ENCODE measurements at places on chromosomes 5 and 9.
A peak's percentile ranks its signal among the peaks of the same experiment; 100 is the strongest.

- DNase-seq: peak; percentile 54
Observed at GRCh38 chr9:114291064-114291474, 31.8 kb upstream of the ORM1 start.

DNA sequence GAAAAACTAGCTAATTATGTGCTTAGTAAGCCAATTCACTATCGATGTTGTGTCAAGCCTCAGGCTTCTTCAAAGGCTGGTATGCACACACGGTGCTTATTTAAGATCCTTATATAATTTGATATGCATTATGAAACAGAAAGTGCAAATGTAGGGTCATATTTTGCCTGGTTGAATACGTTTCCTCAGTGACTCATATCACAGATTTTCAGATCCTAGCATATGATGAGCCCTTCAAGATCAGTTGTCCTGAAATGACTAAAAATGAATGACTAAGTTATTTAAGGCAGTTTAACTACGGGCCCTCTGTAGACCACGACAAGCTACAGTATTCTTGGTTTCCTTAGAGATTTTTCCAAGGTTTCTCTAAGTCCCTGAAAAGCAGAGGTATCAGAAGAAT is 778.3 kb downstream of the PRELID2 start:
- DNase-seq: no peak

GRCh38 chr5:78288246-78288645 is 6.3 kb downstream of the AP3B1 start:
- no peak for DNase-seq

- DNase-seq: no peak
Observed at GRCh38 chr5:56631719-56632118, 183.6 kb upstream of the MAP3K1 start.

DNA sequence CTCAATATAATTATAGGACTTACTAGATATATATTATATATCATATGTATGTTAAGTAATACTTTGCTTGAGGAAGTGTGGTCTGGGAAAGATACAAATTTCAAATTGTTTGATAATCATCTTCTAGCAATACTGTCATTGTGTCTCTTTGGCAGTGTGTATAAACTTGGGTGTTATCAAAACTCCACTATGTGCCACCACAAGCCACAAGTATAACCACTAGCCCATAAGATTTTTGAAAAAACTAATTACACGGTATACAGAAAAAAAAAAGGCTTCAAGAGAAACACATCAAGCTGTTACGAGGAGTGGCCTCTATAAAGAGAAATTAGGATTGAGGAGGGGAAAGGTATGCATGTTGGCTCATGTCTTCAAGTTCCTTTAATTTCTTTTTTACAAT is 44.7 kb upstream of the PCSK5 start:
- DNase-seq: no peak

GRCh38 chr5:10775646-10776045 is 14.6 kb upstream of the DAP start:
- no peak for DNase-seq

DNA sequence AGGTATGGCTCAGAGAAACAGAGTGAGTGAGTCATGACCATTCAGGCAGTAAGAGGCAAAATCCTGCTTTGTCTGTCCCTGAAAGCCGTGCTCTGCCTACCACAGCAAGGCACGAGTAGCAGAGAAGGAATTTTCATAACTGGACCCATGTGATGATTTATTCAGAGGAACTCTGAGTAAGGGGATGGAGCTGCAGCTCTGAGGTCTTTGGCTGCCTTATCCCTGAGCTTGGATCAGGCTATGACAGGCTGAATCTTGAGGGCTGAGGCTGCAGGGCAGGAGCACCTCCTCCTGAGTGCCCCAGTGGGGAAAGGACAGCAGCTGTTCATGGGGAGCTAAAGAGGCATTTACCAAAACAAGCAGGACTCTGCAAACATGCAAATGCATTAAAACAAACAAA is 183.4 kb downstream of the PAPPA start:
- no peak for DNase-seq

DNA sequence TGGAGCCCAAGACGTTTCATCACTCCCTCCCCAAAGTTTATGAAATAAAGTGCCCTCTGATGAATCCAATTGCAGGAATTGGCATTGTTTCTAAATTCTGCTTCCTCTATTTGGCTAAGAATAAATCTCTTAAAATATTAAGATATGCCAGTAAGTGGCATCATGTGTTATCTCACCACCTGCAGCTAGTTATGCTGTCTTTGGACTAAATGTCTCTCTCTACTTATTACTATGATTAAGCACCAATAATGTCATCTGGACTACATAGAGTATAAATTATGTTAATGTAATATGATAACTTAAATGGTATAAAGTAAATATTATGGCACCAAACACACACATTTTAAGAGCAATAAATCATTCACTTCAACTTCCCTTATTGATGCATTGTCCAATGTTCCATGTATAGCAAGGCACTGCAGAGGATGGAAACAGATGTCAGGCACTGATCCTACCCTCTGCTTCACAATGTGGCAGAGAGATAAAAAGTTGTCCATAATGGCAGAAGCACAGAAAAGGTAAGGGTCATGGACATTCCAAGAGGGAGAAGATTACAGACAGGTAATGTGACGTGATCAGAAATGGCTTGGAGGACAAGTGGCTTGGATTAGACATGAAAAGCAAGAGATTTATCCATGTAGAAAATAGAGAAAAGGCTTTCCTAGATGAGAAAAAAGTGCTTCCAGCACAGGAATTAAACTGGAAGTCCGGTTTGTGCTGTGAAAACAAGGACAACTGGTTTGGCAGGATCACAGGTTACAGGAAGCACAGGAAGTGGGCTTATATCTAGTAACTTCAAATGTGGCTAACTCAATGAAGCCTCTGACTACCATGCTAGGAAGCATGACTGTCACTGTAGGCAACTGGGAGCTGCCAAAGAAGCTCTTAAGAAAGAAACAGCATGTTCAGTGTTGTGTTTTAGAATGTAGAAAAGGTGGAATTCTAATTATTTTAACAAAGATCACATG is 26.7 kb downstream of the MARCHF11 start:
- DNase-seq: no peak

- DNase-seq: no peak
Observed at GRCh38 chr9:89920131-89920530, 315.3 kb downstream of the GADD45G start.

- DNase-seq: no peak
Observed at GRCh38 chr5:115507681-115508080, 36.9 kb downstream of the FEM1C start.

DNA sequence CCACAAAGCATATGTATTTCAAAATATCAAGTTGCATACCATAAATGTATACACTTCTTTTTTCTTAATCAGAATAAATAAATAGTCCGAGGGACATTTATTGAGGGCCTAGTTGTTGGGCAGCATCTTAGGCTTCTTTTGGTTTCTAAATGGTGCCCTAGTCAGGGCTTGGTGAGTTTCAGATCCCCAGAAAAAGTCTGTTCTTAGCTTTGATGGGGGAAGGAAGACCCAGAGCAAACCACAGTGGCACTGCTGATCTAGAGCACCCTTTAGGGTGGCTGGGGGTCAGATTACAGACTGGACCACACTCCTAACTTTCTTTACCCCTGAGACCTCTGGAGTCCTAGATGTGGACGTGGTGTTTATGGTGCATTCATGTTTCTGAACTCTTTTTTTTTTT is 97.8 kb downstream of the C9orf152 start:
- no peak for DNase-seq

DNA sequence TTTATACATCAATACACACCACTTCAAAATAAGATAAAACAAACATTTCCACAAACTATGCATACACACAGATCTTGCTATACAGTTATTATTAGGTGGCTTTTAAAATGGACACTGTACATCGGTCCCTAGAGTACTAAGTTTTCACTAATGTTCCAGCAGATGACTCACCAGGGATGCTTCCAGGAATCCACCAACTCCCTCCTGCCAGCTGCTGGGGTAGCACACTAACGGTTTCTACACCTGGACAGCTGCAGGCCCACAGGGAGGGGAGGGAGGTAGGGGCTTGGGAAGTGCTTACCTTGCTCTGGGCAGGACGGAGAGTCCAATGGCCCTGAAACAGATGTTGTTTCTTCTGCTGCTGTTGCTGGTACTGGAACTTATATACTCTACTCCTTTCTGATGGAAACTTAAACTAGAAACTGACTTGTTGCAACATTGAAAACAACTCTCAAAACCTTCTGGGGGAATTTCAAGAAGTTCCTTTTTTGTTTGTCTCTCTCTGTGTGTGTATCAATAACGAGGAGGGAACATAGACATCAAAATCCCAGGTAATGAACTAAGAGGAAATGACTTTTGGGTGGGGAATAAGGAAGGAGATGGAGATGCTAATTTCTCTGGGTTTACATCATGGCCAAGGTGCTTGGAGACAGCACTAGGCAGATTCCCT is at the start of gene IL12B:
Gene IL12B (minus strand): TSS at position 357 of the 670 bp plus-strand sequence. CDS start 3,705 bp downstream, outside the sequence.
- DNase-seq: no peak

DNA sequence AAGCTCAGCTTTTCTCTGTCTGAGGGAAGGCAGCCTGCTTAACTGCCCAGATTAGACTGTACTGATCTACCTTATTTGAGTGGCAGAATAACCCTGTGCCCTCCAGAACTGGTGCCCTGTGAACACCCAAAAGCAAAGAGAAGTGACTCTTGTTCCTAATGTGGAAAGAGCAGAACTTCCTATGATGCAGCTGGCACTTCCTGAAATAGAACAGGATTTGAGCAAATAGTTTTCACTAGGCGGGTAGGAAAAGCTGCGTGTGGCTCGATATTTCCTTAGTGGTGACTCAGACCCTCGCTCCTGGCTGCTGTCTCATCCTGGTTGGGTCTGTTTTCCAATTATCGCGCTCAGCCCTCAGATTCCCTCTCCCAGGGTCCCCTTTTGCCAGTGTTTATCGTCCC is 89.9 kb downstream of the SH3TC2 start:
- DNase-seq: no peak

DNA sequence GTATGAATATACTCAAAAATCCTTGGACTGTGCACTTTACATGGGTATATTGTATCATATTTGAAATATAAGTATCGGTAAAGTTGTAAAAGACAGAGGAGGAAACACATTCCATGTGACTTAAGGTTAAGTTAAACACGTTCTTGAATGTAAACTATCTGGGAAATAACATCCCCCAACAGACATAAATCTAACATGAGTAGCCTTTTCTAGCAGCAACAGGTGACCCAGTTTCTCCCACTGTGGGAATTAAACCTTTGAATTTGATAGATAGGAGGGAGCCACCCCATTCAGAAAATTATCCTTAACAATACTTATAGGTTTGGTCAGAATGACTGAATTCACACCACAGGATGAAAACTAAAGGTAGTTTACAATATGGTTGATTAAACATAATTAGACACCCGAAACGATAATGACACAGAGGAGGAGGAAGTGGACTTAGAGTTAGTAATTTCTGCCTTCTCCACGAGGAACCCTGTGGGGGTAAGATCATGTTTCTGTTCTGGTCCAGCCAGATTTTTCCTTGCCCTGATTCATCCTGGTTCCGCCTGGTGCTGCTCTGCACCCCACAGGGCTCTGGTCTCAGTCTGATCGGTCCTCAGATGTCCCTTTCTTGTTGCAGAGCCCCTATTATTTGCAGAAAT is 84.6 kb upstream of the DNAH5 start:
- no peak for DNase-seq

DNA sequence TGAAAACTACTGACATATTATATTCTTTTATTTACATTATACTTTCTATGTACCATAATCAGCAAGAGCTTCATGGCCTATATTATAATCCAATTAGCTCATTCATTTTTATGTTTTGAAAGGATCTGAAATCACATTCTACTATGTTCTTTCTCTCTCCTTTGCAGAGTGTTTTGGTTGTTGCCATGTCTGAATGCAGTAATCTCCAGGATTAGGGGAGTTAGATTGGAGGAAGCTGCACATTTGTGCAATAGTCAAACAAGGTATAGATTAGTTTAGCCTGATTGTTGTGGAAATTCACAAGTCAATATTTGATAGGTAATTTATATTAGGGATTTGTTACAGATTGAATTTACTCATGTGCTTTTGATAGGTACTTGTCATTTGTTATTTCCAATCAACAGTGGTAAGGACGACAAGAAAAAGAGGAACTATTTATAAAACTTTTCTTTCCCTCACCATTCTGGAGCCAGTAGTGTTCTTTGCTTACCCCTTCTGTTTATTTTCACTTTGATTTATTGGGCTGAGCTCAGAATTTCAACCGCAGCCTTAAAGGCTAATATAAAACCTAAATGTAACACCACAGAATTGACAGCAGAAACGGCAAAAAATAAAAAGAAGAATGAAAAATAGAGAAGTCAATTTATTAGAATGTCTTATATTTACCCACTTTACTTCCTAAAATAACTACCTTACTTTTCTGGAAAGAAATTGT is 597.0 kb downstream of the CHSY3 start:
- no peak for DNase-seq

- no peak for DNase-seq
Observed at GRCh38 chr5:161414896-161415295, 131.6 kb downstream of the GABRB2 start.
